ENCODE measurements at places on chromosomes 1 and 21.
A peak's percentile ranks its signal among the peaks of the same experiment; 100 is the strongest.

- no peak for DNase-seq
These were observed 48.0 kb downstream of the NID1 start for GRCh38 chr1:236016782-236017400.

GRCh38 chr1:32231843-32232432, 9.7 kb downstream of the EIF3I start:
- DNase-seq, result no peak

- no peak for DNase-seq
These were observed 283.8 kb downstream of the USP25 start for GRCh38 chr21:16013570-16013969.

- DNase-seq, result no peak
These were observed 58.3 kb upstream of the B3GALNT2 start for GRCh38 chr1:235562589-235562988.

- DNase-seq, result no peak
These were observed 23.6 kb downstream of the CAMK2N1 start for GRCh38 chr1:20462397-20462796.

- DNase-seq, result peak; percentile 90
These were observed 3.7 kb upstream of the SDE2 start for GRCh38 chr1:226002667-226003501.

DNA sequence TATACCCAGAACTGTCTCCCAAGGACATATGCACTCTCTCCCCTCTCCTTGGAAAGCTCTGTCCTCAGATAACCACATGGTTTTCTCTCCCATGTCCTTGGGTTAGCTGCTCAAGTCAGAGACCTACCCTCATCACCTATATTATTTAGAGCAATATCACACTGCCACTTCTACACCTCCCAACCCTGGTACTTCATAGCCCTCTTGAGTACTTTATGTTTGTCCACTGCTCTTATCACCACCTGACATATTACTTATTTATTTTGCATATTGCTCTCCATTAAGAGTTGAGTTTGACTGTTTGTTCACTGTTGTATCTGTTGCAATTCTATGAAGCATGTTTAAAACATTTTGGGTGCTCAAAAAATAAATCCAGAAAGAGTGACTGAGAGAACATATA, 126.3 kb upstream of the ATP1B1 start:
- no peak for DNase-seq

- peak; percentile 29 for DNase-seq
These were observed 44.6 kb downstream of the MIGA1 start for GRCh38 chr1:77824079-77824478.

GRCh38 chr1:240586006-240586405, 25.9 kb downstream of the GREM2 start:
- DNase-seq, result no peak

DNA sequence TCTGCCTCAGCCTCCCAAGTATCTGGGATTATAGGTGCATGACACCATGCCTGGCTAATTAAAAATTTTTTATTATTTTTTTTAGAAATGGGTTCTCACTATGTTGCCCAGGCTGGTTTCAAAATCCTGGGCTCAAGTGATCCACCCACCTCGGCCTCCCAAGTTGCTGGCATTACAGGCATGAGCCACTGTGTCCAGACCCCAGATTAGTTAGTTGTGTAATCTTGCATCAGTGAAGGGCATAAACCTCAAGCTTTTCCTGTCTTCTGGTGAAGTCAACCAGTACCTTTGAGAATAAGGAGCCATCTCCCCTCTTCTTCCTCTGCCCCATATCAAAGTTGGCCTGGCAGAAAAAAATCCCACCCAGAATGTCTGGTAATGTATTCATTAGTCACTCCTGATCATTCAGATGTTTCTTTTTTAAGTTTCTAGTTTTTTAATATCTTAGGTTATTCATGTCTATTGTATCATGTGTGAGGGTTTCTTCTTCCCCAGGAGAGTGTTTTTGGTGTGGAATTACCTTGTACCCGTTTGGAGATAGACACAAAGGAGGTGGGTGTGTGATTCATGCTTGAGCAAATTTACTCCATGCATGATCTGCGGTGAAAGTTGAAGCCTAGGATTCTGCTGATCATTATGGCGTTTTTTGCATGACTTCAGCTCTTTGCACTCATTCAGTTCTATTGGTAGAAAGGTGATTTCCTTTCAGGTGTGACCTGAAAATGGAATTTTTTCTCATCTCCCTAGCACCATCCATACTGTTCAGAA, 144.0 kb downstream of the FMN2 start:
- DNase-seq, result no peak

DNA sequence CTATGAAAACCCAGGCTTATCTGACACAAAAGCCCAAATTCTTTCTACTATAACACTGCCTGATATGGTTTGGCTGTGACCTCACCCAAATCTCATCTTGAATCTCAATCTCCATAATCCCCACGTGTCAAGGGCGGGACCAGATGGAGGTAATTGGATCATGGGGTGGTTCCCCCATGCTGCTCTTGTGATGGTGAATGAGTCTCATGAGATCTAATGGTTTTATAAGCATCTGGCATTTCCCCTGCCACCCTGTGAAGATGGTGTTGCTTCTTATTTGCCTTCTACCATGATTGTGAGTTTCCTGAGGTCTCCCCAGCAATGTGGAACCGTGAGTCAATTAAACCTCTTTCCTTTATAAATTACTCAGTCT, 123.3 kb upstream of the USP24 start:
- DNase-seq, result no peak

GRCh38 chr1:154222918-154223317, 2.2 kb downstream of the UBAP2L start:
- no peak for DNase-seq

DNA sequence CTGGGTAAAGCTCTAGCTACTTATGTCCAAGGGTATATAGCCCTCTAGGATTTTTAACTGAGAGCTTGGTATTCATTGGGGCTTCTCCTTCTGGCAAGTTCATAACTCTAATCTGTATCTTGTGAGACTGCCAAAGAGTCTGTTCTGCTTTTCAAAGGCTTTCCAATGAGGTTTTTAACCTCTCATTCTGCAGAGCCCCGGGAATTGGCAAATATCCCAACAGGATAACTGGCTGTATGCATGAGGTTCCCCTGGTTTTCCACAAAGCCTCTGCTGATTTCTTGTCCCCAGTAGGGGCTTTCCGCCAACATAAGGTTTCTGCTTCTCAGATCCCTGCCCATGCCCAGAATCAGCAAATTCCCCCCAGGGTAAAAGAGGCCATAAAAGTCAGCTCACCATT, 40.9 kb downstream of the RPL5 start:
- no peak for DNase-seq

- DNase-seq, result peak; percentile 21
These were observed 19.4 kb downstream of the ZBTB40 start for GRCh38 chr1:22471078-22471477.

DNA sequence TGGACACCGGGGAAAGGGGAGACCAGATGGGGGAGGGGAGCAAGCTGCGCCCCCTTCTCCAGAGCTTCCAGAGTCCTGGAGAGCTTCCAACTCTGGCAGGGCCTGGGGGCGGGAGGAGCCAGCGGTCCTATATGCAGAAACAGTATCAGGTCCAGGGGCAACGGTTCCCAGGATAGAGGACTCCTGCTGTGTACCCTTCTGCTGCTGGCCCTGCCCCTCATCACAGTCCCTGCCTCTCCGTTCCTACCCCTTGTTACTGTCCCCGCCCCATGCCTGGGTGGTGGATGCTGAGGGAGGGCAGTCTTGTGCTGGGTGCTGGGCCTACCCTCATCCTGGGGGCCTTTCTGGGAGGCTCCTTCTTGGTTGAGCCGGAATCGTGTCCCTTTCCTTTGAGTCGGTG, 19.2 kb upstream of the PEX10 start:
- no peak for DNase-seq

DNA sequence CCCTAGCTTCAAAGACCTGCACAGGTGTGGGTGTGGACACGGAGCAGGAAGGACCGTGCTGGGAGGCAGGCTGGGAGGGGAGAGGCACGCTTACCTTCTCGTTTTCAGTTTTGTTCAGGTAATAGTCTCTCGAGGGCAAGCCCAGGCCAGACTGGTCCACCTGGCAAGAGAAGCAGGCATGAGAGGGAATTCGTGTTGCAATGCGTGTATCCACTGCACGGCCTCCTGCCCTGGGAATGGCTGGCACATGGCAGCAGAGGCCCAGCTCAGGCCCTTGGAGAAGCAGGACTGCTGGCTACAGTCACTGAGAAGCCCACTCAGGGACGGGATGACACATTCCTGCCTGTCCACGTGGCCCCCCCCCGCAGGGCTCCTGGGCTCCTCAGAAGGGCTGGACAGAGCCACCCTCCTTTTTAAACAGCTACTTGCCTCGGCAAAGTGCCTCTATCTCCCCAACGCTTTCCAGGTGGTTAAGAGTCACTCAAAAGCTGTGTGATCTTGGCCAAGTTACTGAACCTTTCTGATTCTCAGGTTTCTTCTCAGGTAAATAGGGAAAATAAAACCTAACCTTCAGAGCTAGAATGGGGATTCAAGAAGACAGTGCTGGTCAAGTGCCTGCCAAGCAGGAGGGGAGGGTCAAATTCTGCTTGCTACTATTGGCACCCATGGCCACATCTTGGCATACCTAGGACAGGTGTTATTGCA, 32.7 kb downstream of the ECE1 start:
- no peak for DNase-seq

All from AG08395 (cell line).